ENCODE measurements at places on chromosomes 1 and 21. TPM values are rescaled to one million over a fixed set of nuclear protein-coding genes. Genes with fewer than 3 reads are reported as not detected.

The PGLYRP3 gene
- total RNA-seq, result not detected

The CD84 gene
- not detected for total RNA-seq

The MATN1 gene
- not detected for total RNA-seq

The NLRP3 gene
- total RNA-seq, result not detected

The SPAG17 gene
- not detected for total RNA-seq

The GPR153 gene
- 3.0 TPM for total RNA-seq

The LEPR gene
- total RNA-seq, result 7.1 TPM

The SPATC1L gene
- 50.4 TPM for total RNA-seq

The KANK4 gene
- not detected for total RNA-seq

The LEMD1 gene
- total RNA-seq, result not detected

The TMEM234 gene
- 11.9 TPM for total RNA-seq

The PKLR gene
- total RNA-seq, result not detected

Measured in bronchus fibroblast of lung (primary cell).